Activated T-helper 1 cell treated with anti-CD3 and anti-CD28 coated beads, Interleukin-2, amount 50 U/mL, for 16 hours (primary cell): ENCODE measurements at places on chromosomes 5 and 9.

DNA sequence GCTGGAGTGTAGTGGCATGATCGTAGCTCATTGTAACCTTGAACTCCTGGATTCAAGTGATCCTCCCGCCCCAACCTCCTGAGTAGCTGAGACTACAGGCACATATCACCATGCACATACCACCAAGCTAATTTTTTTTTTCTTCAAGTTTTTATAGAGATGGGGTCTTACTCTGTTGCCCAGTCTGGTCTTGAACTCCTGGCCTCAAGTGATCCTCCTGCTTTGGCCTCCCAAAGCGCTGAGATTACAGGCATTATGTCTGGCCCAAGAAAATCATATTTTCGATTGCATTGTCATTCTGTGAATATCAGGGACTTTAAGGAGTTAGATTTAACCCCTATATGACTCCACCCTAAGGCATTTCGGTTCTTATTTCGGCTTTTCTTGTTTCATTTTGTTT lies 116.6 kb downstream of the VPS13A start:
- no peak for DNase-seq

- no peak for DNase-seq
Observed at GRCh38 chr5:169862391-169862811, 117.9 kb downstream of the INSYN2B start.

DNA sequence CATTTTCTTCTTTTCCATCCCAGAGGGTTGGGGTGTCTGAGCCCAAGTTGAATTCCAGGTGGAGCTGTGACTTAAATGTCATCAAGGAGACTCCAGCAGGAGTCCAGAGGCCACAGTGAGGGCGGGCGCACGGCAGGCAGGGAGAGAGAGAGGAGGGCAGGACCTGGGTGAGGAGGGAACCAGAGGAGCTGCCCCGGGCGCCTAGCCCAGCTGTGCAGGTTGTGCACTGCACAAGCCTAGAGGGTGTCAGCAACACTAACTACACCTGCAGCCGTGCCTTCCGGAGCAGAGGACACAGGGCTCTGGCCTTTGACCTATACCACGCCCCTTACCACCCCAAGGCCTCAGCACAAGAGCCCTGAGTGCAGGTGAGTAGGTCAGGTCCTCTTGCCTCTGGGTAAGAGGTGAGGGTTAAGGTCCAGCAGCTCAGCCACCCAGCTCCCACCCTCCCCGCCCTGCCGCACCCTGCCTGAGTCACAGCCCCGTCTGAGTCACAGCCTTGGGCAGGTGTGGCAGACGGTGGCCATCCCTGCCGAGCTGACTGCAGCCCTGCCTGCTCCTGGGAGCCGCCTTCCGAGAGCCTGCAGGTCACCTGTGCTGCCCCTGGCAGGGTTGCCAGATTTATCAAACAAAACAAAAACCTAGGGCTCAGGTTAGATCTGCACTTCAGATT lies 6.4 kb upstream of the AGPAT2 start:
- DNase-seq = no peak

DNA sequence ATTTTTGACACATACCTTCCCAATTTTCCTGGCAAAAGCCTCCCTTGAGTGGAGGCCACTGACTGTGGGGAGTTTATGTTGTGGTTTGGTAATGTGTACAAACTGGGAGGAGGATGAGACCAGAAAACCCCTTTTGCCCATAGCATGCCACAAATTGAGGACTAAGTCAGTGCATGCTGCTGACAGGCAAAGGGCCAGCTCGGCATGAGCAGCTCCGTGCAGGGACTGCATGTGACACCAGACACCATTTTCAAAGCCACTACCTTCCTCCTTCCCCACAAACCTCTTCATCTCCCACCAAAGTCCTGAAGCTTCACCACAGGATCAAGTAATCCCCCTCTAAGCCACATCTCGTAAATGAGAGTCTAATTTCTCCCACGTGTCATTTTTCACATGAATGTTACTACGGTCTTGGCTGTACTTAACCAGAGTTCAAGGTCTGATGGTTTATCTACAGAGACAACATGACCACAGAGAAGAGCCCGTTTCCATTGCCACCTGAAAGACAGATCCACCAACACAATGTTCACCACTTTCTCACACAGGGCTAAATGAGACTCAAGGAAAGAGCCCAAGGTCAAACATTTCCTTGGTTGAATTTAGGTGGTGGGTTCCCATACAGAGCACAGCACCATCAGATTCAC lies 106.5 kb downstream of the NFIB start:
- no peak for DNase-seq

DNA sequence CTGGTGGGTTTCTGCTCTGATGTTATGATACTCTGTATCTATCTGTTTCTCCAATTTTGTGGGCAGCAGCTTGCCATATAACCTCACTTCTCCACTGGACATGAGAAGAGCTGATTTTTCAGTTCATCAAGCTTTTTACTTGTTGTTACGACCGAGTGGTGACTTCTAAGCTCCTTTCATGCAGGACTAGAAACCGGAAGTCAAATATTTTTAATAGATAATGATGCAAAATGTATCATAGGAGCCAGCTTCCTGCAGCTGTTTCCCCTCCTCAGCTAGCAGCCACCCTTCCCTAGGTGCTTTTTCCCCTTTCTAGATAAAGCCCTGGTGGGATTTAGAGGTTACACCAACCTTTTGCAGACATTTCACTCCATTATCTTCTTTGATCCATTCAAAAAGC lies 17.0 kb upstream of the ADAM19 start:
- DNase-seq = no peak

DNA sequence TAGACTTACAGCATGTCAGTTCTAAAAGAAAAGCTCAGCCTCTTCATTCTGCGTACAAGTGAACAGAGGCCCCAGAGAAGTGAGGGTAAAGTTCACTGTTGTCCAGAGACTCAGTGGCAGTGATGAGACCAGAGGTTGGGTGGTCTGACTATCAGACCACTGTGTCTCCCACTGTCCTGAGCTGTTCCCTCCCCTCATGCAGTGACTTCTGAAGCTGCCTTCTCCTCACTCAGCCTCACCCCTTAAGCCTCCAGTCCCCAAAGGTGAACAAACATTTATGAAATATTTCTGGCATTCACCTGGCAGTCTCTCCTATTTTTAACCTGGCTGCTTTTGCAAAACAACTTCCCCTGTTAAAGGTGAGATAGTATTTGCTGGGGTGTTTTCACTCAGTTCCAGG lies 54.7 kb downstream of the ABLIM3 start:
- no peak for DNase-seq
